ENCODE measurements at places on chromosomes 7 and 10.

DNA sequence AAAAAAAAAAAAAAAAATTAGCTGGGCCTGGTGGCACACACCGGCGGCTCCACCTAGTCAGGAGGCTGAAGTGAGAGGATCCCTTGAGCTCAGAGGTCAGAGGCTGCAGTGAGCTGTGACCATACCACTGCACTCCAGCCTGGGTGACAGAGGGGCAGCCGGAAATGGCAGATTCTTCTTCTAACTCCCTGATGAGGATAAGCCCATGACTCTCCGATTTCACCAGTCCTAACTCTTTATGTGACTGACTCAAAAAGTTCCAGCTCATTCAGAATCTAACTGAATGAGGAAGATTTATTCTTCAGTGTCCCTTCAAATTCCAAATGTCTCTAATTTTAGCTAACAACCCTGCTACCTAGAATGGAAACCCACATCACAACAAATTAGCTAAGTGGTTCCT is 4.2 kb downstream of the C10orf67 start:
- no peak for DNase-seq

GRCh38 chr10:64732372-64732957 is 1211.3 kb downstream of the REEP3 start:
- DNase-seq = no peak

DNA sequence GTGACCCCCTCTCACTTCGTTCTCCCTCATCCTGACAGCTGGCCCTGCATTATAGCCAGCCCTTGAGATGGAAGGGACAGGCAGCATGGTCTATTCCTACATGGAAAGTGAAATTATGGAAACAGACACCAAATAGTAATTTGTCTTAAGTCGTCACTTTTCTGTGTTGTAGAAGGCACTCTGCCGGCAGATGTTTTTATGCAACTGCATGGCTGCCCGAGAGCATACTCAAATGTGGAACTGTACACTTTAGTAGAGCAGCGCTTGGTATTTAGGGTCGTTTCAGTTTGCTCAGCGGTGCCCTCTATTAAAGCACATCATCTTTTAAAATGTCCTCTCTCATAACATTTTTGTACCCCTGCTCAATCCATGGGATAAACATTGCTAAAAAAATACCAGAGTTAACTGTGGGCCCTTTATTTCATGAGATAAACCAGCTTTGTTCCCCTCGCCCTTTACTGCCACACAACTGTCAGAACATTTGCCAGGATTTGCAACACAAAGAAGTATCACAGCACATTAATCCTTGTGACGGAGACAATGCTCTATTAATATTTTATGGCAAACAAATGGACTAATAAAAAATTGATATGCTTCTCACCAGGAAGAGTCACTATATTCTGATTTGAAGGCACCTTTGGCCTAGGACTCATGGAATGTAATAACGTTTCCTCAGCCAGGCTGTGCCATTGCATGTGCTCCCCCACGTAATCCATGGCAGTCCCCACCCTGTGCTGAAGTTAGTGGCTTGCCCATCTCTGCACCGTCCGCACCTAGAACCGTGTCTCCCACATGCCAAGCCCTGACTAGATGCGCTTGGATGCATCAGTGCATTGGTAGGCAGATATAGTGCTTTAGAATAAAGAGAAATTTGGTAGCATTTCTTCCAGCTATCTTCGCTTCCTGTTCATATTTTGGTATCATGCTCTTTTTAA is 221.3 kb downstream of the PAXIP1 start:
- no peak for DNase-seq

DNA sequence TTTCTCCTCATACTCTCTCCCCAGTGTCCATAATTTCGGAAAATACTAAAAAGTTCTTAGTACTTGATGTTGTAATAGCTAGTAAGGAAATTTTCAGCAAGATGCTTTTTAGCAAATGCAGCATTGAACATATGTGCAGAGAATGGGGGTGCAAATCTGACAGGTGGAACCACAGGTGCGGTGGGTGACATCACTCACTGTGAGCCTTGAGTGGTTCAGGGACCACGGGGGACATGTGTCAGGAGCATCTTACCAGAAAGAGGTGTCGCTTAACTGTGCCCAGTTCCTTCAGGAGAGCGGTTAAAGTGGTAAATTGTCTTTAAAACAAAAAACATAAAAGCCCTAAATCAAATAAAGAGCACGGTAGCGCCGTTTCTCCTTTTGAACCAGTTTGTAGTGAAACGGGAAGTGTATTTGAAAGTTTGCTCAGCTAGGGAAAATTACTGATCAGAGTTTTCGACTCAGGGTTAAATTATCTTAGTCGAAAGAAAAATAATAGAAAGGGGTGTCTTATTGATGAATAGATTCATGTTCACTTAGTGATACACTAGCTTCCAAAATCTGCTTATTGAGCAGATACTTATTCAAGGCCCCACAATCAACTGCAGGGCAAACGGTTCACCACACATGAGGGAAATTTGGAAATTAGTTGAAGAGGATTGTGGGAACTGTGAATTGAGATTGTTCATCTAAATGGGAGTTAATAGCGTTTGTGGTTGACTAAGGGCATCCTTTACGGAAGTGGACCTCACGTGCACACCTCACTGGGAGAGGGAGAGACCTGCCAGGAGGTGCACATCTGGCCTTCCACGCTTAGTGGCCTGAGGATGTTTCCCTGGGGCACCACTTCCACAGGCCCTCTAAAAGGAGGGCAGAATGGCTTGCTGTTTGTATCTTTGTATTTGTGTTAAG is 12.7 kb downstream of the CUL1 start:
- no peak for DNase-seq

- no peak for DNase-seq
Observed at GRCh38 chr10:18572959-18573561, 78.3 kb downstream of the NSUN6 start.

GRCh38 chr7:70208236-70209063 is 610.2 kb downstream of the AUTS2 start:
- DNase-seq = no peak

GRCh38 chr10:3102720-3103427 is 35.5 kb downstream of the PFKP start:
- no peak for DNase-seq

- no peak for DNase-seq
Observed at GRCh38 chr10:101935431-101935830, 91.8 kb upstream of the KCNIP2 start.
